Prostate gland (tissue), 2 donors: ENCODE measurements at places on chromosomes 16 and 17. TPM values are rescaled to one million over a fixed set of nuclear protein-coding genes. Genes with fewer than 3 reads are reported as not detected.

- no peak for DNase-seq
These were observed 1.1 kb downstream of the EPOP start for GRCh38 chr17:38673707-38674013.

DNA sequence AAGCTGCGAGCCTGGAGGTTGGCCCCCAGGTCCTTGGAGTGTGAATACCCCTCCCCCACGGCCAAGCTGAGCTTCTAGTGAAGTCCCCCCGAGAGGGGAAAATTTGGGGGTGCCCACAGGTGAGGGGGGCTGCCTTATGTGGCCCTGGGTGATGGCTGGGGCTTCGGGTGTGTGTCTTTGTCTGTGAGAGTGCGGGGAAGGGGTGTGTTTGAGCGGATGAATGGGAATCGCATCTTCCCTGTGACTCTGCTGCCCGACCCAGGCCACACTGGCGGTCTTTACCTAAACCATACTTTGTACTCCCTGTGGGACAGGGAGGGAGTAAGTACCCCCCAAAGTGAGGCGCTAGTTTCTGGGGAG lies 1.3 kb downstream of the SBK1 start:
- DNase-seq, result no peak

GRCh38 chr16:86555704-86556075 lies 655 bp upstream of the MTHFSD start:
- no peak for DNase-seq

- DNase-seq, result no peak
These were observed 15.3 kb downstream of the OR3A1 start for GRCh38 chr17:3282901-3283300.

- DNase-seq, result no peak
These were observed 23.8 kb downstream of the CEP131 start for GRCh38 chr17:81198826-81199481.

The SCARF1 gene
- total RNA-seq, result 14.5 TPM

The ANKRD40 gene
- total RNA-seq, result 31.2 TPM
